SK-N-MC (cell line): ENCODE measurements at places on chromosomes 11 and 22.

GRCh38 chr11:61618978-61619377 lies 38.1 kb upstream of the SYT7 start:
- no peak for DNase-seq

GRCh38 chr11:116376547-116376946 lies 396.2 kb downstream of the BUD13 start:
- no peak for DNase-seq

DNA sequence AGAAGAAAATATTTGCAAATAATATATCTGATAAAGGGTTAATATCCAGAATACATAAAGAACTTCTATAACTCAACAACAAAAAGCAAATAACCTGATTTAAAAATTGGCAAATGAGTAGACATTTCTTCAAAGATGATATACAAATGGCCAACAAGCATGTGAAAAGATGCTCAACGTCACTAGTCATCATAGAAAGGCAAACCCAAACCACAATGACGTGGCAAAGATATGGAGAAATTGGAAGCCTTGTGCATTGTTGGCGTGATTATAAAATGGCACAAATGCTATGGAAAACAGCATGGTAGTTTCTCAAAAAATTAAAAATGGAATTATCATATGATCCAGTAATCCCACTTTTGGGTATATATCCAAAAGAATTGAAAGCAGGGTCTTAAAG lies 466.3 kb downstream of the TBC1D22A start:
- DNase-seq = no peak

DNA sequence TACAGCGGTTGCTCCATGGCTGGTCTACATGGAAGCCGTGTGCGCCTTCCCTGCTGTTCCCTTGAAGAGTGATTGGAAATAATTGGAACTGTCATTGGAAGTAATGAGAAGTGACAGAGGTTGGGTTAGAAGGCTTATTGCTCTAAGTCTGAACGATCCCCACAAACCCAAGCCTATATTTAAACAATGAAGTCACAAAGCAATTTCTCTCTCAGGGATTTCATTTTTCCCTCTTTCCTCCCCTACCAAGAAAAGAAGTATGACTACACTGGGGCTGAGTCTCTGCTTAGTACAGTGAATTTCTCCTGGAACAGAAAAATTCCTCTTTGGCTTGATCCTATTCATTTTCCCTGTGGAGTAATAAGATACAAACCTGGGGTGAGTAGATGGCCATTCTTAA lies 7.8 kb downstream of the CLMP start:
- DNase-seq = no peak

DNA sequence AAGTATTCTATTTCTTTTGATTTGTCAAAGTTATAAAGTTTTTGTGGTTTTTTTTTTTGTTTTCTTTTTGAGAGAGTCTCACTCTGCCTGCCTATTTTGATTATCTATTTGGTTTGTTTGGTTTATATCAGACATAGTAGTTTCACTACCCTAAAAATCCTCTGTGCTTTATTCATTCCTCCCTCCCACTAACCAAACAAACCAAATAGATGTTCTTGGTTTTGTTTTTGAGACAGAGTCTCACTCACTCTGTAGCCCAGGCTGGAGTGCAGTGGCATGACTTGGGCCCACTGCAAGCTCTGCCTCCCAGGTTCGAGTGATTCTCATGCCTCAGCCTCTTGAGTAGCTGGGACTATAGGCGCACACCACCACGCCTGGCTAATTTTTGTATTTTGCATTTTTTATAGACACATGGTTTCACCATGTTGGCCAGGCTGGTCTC lies 67.9 kb downstream of the ENTHD1 start:
- no peak for DNase-seq

DNA sequence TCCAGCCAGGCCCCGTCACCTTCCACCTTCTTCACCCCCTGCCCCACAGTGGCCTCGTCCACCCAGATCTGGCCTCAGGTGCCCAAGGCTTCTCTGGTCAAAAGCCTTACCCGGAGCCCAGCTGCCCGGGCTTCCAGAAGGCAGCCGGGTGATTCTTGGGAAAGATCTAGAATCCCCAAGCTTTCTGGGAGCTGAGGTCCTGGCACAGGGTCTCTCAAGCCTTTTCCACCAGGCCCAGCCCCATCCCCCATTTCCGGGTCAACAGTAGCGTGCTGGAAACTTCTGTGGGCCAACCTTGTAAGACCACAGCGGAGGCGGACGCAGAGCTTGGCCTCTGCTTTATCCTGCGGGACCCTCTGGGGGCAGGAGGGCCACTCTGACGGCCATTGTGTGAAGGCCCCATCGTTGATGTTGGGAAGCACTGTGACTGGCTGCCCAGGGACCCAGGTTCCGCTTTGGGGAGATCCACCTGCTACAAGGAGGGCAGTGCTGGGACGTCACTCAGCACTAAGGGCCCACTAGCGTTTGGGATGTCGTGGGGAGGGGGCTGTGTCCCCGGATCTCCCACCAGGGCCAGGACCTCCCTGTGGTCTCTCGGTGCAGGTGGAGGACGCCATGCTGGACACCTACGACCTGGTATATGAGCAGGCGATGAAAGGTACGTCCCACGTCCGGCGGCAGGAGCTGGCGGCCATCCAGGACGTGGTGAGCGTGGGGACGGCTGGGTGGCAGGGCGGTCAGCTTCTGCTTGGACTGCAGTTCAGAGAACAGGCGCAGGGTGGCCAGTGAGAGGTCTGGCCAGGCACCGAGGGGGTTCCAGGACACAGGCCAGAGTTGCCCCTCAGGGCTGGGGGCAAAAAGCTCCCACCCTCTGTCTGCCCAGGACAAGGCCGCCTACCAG lies 11.5 kb downstream of the TSPAN32 start:
- no peak for DNase-seq

- DNase-seq = no peak
Measured at GRCh38 chr11:67397536-67397935, 4.1 kb downstream of the PPP1CA start.

DNA sequence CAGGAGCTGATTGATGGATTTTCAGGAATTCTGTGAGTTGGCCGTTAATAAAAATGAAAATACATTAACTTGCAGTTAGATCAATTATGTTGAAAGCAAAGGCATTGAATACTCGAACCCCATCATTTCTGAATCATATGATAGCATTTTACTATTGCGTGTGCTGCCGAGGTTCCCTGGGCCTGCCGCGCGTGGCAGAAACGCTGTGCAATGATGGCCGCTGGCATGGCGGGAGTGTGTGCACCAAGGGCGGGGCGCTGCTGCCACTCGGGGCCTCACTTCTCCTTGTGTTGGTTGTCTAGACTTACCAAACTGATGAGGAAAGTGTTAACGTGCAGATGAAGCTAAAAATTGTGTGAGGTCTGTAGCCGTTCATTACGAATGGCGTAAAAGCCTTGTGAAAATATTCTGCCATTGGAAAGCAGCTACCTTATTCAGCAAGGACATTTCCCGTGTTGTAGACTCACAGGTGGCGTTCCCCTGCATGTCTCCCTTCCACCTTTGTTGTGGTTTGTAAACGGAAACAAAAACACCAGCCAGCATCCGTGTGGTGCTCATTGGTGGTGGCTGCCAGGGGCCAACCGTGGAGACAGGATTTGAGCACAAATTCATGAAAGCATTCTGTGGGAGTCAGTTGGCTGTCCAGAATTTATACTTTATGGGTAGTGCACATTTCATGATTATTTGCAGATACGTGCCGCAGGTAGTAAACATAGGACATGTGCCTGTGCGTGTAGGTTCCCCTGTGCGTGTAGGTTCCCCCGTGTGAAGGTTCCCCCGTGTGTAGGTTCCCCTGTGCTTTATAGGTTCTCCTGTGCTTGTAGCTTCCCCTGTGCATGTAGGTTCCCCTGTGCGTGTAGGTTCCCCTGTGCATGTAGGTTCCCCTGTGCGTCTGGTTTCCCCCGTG lies 5.9 kb upstream of the GRAMD4 start:
- no peak for DNase-seq

DNA sequence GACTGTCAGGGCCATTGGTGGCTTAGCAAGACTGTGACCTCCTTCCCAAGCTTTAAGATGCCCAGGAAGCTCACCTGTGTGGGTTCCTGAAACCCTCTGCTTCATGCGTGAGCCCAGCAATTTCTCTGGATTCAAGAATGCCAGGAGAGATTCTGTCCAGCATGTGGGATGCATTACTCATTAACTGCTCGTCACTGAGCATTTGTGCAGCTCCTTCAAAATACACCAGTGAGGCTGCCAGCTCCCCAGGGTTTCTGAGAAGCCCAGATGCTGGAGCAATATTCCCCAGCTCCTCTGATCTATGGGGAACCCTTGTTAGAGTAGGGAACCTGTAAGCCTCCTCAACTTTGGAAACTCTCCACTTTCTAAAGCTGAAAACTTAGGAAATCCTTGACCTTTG lies 126.5 kb downstream of the CHST1 start:
- DNase-seq = no peak

DNA sequence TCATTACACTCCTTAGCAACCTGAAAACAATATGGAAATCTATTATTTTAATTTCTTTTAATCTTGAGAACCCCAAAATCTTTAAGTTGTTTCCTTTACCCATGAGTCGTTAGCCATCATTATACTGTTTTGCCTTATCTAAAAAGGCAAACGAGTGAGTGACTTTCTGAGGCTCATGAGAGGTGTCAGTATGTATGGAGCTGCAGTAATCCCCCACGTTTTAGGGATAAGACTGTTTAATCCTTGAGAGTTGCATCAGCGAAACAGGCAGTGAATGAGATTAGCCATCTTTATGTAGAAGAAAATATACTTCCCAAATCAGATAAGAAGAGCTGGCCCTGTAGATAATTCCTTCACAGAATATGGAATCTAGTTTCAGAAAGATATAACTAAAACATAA lies 1147.0 kb downstream of the DLG2 start:
- no peak for DNase-seq

- no peak for DNase-seq
Measured at GRCh38 chr11:44532809-44533208, 32.7 kb upstream of the CD82 start.
